ENCODE measurements at places on chromosomes 6 and 20.
A peak's percentile ranks its signal among the peaks of the same experiment; 100 is the strongest.

- no peak for DNase-seq
Observed at GRCh38 chr6:14634072-14634471, 516.5 kb downstream of the CD83 start.

DNA sequence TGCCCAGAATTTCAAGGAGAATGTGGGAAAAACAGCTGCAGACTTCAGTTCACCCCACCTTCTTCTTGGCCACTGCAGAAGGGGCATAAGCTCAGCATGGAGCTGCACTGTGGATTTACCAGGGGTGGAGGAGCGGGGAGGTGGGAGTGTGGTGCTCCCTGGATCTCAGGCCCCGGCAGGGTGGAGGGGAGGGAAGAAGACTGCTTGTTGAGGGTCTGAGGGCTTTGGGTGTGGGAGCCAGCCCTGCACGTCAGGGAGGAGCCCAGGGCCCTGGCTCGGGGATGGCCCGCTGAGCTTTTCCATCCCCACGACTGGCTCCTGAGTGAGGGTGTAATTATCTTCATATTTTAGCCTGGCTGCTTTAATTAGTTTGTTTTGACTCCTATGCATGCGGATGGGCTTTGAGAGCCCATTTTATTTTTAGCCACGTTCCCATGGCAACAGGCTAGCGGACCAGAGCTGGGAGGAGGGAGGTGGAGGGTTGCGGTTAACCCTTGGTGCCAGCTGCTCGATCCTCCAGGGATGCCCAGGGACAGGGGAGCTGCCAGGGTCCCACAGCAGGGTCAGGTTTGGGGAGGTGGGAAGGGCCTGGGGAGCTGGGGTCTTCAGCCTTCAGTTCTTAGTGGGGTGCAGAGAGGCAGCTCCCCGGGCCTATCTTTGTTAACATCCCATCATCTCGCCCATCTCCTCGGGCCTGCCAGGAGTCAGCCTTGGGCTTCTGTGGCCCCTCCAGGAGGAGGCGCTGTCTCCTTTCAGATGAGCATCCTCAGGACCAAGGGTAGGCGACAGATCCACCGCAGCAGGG, 68.2 kb downstream of the RAB44 start:
- DNase-seq = no peak

GRCh38 chr6:72769459-72770125, 147.7 kb downstream of the KCNQ5 start:
- DNase-seq = no peak

DNA sequence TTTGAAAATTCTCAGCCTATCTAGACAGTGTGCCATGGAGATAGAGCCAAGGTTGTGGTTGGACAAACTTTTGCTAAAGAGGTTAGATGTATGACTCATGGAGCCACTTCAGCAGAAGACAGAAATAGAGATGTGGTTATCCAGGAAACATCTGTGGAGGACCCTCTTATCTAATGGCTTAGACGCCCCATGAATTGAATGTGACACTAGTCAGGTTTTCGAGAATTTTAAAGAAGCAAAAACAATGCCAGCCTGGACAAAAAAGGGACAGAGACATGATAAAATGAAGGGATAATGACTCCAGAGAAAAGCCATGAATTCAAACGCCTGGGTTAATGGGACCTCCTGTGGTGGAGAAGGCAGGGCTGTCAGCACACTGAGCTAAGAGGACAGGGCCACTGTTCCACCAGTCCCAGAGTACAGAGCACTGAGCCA, 280.5 kb downstream of the CLVS2 start:
- DNase-seq = no peak

GRCh38 chr6:11221623-11222384, 10.7 kb downstream of the NEDD9 start:
- DNase-seq = no peak

DNA sequence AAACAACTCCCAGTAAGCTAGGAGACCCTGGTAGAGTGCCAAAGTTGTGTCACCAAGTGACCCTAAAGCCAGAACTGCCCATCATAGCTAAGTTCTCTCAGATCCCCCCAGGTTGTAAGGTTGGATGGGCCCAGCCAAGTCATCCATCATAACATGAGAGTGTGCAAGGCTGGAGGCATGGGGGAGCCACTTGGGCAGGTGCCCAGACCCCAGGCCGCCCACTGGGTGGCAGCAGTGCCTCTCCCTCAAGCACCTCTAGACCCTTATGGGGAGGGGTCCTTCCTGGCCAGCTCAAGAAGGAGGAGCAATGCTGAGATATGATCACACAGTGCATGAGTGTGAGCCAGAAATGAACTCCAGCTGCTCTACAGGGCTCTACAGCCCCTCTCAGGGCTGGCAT, 154.5 kb downstream of the MYLK4 start:
- DNase-seq = no peak

GRCh38 chr6:107603006-107603370, 113.1 kb downstream of the SOBP start:
- no peak for DNase-seq

GRCh38 chr6:1912731-1913130, 303.0 kb downstream of the FOXC1 start:
- DNase-seq = no peak

- DNase-seq = no peak
Observed at GRCh38 chr6:13697857-13698256, 13.8 kb downstream of the RANBP9 start.

- DNase-seq = no peak
Observed at GRCh38 chr20:4736875-4737274, 15.2 kb downstream of the PRND start.

- DNase-seq = no peak
Observed at GRCh38 chr6:143408151-143408786, 42.2 kb downstream of the ADAT2 start.

GRCh38 chr20:34300256-34300806, 2.8 kb downstream of the AHCY start:
- DNase-seq = no peak

DNA sequence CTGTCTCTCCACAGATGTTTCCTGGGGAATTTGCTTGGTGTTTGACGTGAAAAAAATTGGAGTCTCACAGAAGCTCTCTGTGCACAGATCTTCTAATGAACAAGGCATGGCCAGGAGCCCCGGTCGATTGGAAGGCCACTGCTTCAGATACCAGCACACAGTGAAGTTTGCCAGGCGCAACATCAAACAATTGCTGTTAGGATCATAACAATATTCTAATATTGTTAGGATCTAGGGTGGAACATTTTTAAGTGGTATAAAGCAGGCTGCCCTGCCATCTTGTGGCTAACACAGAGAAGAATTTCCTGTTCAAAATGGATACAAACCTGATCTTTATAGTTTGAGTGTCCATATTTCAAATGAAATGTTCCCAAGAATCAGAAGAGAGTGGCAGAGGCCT, 64.1 kb downstream of the C6orf118 start:
- DNase-seq = no peak

- no peak for DNase-seq
Observed at GRCh38 chr6:120648713-120649112, 685.6 kb downstream of the TBC1D32 start.

DNA sequence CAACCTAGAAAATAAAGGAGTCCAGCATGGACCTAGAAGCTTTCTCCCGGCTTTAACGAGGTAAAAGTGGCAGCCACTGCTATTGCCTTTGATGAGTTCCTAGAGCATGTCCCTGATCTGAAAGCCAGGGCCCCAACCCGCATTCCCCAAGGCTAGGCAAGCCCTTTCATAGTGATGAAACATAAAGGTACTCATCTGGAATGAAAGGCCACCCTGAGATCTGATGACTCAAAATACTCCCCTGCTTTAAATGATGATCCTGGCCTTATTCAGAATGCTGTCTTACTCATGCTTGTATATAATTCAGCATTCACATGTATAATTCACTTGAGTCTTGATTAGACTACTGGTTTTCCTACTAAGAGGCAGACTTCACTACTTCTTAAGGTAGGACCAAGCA, 21.3 kb downstream of the TTPAL start:
- DNase-seq = no peak

GRCh38 chr20:8524101-8525016, 392.3 kb downstream of the PLCB1 start:
- no peak for DNase-seq

GRCh38 chr20:58366866-58367265, 22.2 kb upstream of the VAPB start:
- DNase-seq = no peak

GRCh38 chr6:33411632-33412005, 805 bp downstream of the PHF1 start:
- no peak for DNase-seq

GRCh38 chr6:26475823-26476729, 18.3 kb downstream of the BTN2A1 start:
- DNase-seq = no peak

DNA sequence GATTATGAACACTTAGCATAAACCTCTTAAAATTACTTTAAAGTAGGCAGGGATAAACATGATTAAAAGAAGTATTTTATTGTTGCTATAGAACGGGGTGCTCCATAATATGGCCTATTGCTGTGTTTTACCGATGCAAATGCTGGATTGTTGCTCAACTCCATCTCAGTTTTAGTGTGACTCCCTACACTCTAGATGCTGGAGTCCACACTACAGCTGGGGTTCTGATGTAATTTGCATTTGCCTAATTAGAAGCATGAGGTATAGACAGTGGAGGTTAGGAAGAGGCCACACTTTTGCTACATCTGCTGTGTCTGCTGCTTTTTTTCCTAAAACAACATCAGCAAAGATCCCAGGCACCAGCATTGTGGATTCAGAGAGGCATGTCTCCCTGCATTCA, 6.7 kb upstream of the HMGN3 start:
- no peak for DNase-seq

DNA sequence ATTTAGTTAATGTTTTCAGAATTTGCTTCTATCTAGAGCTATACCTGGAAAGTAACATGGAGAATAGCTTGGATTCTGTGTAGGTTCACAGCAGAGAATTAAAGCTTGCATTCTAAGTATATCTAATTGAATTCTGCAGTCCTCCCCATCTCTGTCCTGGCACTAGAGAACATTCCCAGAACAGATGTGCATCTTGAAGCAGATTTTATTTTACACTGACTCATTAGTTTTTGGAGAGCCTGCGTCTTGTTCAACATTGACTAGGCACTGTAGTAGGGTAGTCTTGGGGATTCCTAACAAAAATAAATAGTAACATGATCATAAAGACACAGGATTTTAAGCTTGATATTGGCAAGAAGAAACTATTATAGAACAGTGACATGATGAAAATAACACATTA, 36.2 kb upstream of the BAG2 start:
- no peak for DNase-seq

GRCh38 chr6:147829835-147830234, 321.3 kb downstream of the SAMD5 start:
- DNase-seq = no peak

DNA sequence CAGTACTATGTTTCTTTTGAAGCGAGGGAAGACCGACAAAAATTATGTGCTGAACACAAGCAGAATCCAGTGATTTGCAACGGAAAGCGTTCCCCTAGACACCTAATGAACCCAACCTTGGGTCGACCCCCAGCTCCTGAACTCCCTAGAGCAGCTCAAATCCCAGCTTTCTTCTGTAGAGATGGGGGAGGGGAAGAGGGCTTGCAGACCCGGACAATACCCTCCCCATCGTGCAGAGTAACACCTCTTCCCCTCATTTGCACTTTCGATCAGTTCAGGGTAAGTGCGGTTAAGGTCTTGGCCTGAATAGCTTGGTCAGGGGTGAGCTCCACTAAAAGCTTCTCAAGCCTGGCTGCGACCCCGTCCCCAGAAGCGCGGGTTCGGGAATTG, 404 bp downstream of the CEP162 start:
- DNase-seq = no peak

DNA sequence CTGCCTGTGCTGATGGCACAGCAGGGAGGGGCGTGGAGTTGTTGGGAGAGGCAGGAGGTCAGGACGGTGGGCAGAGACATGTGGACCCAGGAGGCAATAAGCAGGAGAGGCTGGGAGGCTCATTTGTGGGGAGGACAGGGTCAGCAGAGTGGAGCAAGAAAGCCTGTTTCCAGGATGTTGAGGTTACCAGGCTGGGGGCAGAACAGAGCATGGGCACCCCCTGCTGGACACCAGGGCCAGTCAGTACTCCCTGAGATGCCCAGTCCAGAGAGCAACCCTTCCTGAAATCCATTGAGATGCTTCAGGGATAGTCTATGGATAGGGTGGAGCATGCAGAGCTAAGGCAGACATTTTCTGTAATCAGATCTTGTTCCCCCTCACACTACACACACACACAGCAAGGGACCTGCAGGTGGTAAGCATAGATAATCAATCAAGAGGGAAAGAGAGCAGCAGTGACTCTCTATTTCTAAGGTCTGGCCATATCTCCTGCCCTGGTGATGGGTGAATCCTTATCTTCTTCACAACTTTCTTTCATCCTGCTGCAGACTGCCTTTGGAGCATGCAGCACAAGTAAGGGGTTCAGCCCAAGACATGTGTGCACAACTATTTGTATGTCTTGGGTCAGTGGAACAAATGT, 41.7 kb downstream of the MOCS1 start:
- DNase-seq = peak; percentile 18

DNA sequence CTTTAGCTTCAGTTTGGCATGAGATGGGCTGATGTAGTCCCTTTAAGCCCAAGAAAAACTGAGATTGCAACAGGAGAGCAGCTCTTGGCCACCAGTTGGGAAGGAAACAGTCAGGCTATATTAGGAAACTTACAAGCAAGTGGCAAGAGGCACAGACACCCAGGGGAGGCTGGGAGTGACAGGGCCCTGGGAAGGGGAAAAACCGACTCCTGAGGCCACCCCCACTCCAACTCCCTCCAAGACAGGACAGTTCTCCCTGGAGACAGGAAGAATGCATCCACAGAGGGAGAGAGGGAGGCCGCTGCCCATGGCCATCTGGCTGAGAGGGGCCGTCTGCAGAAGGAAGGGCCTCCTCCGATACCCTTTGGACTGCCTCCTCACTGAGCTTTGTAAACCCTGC, 20.5 kb downstream of the JPH2 start:
- no peak for DNase-seq

DNA sequence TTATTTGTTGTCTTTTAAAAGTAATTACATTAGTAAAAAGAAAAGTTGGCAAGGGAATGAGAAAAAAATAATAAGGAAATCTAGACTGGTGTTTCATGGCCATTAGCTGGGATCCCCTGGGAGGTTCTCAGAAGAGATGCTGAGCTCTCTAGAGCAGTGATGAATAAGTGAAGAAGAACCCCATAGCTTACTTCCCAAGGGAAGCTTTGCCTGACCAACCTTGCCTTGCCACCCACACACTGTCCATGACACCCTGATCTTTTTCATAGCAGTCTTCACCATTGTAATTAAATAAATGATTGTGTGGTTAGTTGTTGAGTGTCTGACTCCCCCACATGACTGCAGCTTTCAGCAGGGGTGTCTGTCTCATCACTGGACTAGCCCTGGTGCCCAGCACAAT, 5.9 kb downstream of the C6orf163 start:
- no peak for DNase-seq

DNA sequence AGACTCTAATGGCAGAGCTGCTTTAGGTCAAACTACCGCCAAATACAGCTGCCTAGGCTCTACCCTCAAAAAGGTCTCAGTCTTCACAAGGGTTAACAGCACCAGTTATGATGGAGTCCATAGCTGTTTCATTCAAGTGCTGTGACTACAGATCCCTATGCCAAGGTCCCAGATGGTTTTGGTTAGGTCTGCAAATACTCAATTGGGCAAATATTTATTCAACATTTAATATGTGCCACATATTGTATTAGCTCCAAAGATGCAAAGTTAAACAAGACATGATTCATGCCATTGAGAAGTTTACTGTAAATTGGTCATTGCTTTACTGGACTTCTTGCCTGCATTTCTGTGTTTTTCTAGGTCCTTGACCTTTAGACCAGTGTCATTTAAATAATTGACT, 55.8 kb upstream of the TFAP2D start:
- DNase-seq = no peak

GRCh38 chr20:62682912-62683517, 25.6 kb upstream of the NTSR1 start:
- no peak for DNase-seq

- DNase-seq = no peak
Observed at GRCh38 chr6:30748851-30749540, 4.6 kb upstream of the IER3 start.

Measured in HL-60 (cell line).